ENCODE measurements at places on chromosomes 3 and 15. TPM values are rescaled to one million over a fixed set of nuclear protein-coding genes. Genes with fewer than 3 reads are reported as not detected.

GRCh38 chr3:25781145-25781757 lies 2.0 kb downstream of the NGLY1 start:
- H3K36me3 ChIP-seq = peaks cover 22% of the 10 kb centered on the region
- H3K4me3 ChIP-seq = peak overlapping the region; percentile 84
- peaks cover 15% of the 10 kb centered on the region for H3K4me1 ChIP-seq

DNA sequence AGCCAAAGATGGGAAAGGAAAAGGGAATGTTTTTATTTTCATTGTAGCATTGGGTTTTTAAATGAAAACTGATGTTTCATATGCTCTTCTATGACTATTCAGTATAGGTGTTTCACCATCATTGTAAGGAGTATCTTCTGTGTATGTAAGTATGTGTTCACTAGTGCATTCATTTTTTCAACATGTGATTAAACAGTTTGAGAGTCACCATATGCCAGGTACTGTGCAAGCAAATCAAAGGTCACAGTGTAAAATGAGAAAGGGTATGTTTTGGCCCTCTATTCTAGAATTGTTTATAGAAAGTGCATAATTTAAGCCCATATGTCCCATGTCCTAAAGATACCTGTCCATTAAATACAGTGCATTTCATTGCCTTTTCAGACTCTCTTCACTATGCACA lies 207.2 kb downstream of the ZBTB20 start:
- no peaks in the 10 kb centered on the region for H3K36me3 ChIP-seq
- H3K27ac ChIP-seq = no peak overlapping the region
- no peak for DNase-seq
- H3K27me3 ChIP-seq = no peaks in the 10 kb centered on the region

- no peak overlapping the region for H3K27ac ChIP-seq
- H3K36me3 ChIP-seq = no peaks in the 10 kb centered on the region
- H3K4me1 ChIP-seq = no peaks in the 10 kb centered on the region
- no peaks in the 10 kb centered on the region for H3K27me3 ChIP-seq
Observed at GRCh38 chr3:16085884-16086608, 88.4 kb upstream of the GALNT15 start.

STRIT1 gene
- total RNA-seq = not detected

DNA sequence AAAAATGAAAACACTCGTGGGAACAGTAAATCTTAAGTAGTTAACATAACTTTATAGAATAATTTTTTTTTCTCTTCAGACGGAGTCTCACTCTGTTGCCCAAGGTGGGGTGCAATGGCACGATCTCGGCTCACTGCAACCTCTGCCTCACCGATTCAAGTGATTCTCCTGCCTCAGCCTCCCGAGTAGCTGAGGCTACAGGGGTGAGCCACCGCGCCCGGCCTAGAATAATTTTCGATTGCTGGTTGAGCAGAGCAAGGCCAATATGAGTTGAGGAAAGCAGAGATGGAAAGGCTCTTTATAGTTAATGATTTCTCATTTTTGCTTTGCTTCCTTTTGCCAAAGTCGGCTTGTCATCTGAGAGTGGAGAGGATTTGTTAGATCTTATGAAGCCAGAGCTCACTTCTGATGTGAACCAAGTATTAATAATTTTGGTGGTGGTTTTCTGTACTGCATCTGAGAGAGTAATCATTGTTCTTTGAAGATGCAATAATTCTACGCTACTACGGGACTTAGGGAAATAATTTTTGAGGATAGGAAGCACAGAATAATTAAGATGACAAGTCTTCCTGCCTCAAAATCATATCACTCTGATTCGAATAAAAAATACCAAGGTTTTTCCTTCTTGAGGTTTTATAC lies 1.6 kb upstream of the GOLM2 start:
- H3K4me1 ChIP-seq = peaks cover 15% of the 10 kb centered on the region
- peaks cover 9% of the 10 kb centered on the region for H3K36me3 ChIP-seq
- no peaks in the 10 kb centered on the region for H3K27me3 ChIP-seq
- H3K4me3 ChIP-seq = peak overlapping the region; percentile 95

GRCh38 chr3:70072180-70072579 lies 72.6 kb downstream of the SAMMSON start:
- H3K27ac ChIP-seq = no peak overlapping the region
- peaks cover 95% of the 10 kb centered on the region for H3K27me3 ChIP-seq
- DNase-seq = no peak

GRCh38 chr3:37217098-37217849 lies 42.9 kb upstream of the LRRFIP2 start:
- peaks cover 15% of the 10 kb centered on the region for H3K4me1 ChIP-seq
- no peak overlapping the region for H3K27ac ChIP-seq
- H3K36me3 ChIP-seq = no peaks in the 10 kb centered on the region
- H3K27me3 ChIP-seq = no peaks in the 10 kb centered on the region
- no peak overlapping the region for H3K4me3 ChIP-seq

DLL4 gene
- 0.10 TPM for total RNA-seq

- H3K36me3 ChIP-seq = no peaks in the 10 kb centered on the region
- no peaks in the 10 kb centered on the region for H3K27me3 ChIP-seq
- no peak overlapping the region for H3K4me3 ChIP-seq
- H3K4me1 ChIP-seq = no peaks in the 10 kb centered on the region
Observed at GRCh38 chr3:41477399-41478014, 278.2 kb downstream of the CTNNB1 start.

GOLGA8S gene
- total RNA-seq = 0.16 TPM

ATG3 gene
- 97.2 TPM for total RNA-seq

PPP2R3A gene
- 7.1 TPM for total RNA-seq

DNA sequence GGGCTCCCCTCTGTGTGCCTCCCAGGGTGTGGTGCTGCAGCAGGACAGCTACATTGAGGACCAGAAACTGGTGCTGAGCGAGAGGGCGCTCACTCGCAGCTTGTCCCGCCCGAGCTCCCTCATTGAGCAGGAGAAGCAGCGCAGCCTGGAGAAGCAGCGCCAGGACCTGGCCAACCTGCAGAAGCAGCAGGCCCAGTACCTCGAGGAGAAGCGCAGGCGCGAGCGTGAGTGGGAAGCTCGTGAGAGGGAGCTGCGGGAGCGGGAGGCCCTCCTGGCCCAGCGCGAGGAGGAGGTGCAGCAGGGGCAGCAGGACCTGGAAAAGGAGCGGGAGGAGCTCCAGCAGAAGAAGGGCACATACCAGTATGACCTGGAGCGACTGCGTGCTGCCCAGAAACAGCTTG lies 53.7 kb downstream of the KLHL25 start:
- no peaks in the 10 kb centered on the region for H3K4me1 ChIP-seq
- H3K27me3 ChIP-seq = no peaks in the 10 kb centered on the region
- H3K36me3 ChIP-seq = peaks cover 93% of the 10 kb centered on the region
- no peak for DNase-seq

SPTBN5 gene
- 1.1 TPM for total RNA-seq

DNA sequence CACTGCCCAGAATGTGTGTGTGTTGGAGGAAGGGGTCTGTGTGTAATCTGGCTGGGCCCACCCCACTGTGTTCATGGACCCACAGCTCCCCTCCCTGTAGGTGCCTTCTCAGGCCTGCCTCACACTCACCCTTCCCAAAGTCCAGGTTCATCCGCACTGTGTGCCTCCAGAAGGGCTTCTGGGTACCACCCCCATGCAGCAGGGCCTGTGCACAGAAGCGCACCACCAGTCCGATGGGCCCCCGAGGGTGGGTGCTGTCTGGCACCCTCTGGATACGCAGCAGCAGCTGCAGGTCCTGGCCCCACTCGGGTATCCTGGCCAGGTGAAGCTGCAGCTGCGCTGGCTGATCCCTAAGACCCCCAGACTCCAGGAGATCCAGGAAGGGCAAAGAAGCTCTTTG lies 12.8 kb upstream of the TGM5 start:
- H3K27ac ChIP-seq = no peak overlapping the region
- H3K27me3 ChIP-seq = peaks cover 32% of the 10 kb centered on the region
- H3K4me1 ChIP-seq = no peaks in the 10 kb centered on the region
- no peak overlapping the region for H3K4me3 ChIP-seq

- peaks cover 10% of the 10 kb centered on the region for H3K36me3 ChIP-seq
- peak; percentile 87 for DNase-seq
- peak overlapping the region; percentile 11 for H3K4me3 ChIP-seq
- H3K27me3 ChIP-seq = no peaks in the 10 kb centered on the region
- peak overlapping the region; percentile 99 for H3K27ac ChIP-seq
- peaks cover 32% of the 10 kb centered on the region for H3K4me1 ChIP-seq
Observed at GRCh38 chr15:39624806-39625205, 43.9 kb downstream of the THBS1 start.

DNA sequence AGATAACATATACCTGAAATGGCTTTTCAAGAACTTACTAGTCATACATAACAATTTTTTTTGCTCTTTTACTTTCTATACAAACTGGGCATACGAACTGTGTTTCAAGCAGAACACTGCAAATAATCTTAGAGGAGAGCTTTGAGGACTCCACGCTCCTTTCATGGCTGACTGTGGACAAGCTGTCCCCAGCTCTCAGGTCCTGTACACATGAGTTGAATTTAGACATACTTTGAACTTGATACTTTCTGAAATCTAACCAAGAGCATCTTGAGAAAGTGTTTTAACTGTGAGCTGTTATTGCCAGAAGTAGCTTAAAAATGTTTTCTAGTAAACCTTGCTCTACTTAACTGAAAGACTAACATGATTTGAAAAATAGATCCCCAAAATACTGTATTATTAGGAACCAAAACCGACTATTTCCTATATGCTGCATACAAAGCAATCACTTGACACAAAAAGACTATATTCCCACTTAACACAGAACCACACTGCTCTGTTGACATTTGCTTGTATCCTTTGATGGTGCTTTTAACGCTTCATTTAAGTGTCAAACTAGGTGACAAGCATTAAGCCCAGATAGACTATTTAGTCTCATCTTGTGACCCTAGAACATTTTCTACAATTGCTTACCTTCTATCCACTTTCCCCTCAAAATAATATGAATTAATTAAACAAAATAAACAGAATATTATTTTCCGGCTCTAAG lies 755.8 kb downstream of the ROBO1 start:
- H3K36me3 ChIP-seq = no peaks in the 10 kb centered on the region
- no peak overlapping the region for H3K4me3 ChIP-seq
- H3K4me1 ChIP-seq = peaks cover 6% of the 10 kb centered on the region
- H3K27ac ChIP-seq = no peak overlapping the region

STX19 gene
- total RNA-seq = not detected

- H3K27me3 ChIP-seq = no peaks in the 10 kb centered on the region
- H3K4me3 ChIP-seq = no peak overlapping the region
- no peaks in the 10 kb centered on the region for H3K4me1 ChIP-seq
Observed at GRCh38 chr15:63565536-63566186, 31.5 kb upstream of the FBXL22 start.

DNA sequence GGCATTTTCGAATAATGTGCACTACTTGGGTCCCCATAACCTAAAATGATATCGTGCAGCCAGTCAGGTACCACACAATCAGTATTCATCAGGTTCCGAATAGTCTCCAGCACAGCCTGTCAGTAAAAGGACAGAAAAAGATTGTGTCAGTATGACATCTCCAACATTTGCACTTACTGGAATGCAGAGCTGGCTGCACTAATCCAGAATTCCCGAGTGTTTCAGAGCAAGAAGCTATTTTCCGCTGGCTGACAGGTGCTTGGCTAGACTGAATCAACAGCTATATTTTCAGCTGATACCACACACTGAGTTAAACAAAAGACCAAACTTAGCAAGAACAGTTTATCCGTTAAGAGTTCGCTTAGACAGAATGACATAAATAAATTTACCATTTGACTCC lies 68.8 kb downstream of the AQR start:
- no peak overlapping the region for H3K27ac ChIP-seq
- no peaks in the 10 kb centered on the region for H3K27me3 ChIP-seq
- H3K36me3 ChIP-seq = peaks cover 50% of the 10 kb centered on the region
- no peaks in the 10 kb centered on the region for H3K4me1 ChIP-seq
- no peak for DNase-seq

- no peak overlapping the region for H3K27ac ChIP-seq
- H3K4me1 ChIP-seq = no peaks in the 10 kb centered on the region
- DNase-seq = no peak
- no peak overlapping the region for H3K4me3 ChIP-seq
- no peaks in the 10 kb centered on the region for H3K27me3 ChIP-seq
Observed at GRCh38 chr3:169676925-169677537, 13.5 kb upstream of the MECOM start.

DNA sequence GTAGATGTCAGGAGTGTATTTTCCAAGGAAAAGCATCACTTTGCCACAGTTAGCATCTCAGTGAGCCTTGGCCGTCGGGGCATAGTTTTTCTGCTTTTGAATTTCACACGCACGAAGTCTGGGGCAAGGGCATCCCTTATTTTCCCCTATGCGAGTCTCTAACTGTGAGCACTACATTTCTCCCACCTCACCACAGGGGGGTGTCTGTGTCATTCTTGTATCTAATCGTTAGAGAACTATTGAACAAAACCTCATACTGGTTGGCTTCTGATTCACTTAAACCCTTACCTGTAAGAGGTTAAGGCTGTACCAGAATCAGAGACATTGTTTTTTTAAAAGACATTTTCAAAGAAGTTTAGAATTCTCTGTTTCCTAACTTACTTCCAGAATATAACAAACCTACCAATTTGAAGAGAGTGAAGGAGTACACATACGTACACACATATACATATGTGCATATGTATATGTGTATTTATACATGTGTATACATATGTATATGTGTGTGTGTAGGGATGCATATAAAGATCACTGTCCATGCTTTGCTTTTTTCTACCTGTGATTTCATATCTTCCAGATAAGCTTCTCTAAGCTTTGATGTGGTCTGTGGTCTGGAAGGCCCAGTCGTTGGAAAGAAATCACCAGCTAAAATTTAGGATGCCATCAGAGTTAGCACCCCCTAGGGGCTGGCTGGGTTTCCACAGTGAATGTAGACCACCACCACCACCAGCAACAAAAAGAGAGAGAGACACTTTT lies 49.4 kb downstream of the MYZAP start:
- no peak overlapping the region for H3K27ac ChIP-seq
- H3K4me1 ChIP-seq = no peaks in the 10 kb centered on the region
- peaks cover 4% of the 10 kb centered on the region for H3K36me3 ChIP-seq
- peak; percentile 51 for DNase-seq

DNA sequence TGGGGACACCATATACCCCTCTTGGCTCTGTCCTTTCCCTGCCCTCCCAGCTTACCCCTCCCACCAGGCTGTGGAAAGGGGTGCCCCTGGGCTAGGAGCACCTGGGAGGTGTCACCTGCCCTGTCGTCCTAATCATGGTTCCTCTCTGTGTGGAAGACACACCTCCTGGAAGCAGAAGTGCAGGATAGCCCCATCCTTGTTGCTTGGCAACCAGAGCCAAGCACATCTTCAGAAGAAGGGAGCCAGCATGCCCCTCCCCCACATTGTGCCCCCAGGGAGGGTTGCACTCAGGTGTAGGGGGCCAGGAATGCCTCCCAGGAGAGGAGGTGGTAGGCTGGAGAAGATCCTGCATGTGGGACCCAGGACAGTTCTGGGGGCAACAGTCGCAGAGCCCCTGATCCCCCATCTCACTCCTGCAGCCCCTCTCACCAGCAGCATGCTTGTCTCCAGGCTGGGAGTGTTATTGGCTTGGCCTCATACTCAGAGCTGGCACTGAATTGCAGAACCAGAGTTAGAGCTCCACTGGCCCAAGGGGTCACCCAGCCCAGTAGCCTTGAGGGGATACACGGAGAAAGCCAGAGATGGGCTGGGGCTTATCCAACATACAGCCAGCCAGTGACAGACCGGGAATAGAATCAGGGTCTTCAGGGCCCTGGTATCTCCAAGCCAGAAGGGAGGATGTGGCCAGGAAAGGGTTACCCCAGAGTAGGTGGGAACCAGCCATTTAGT lies 8.4 kb downstream of the RAB6B start:
- no peaks in the 10 kb centered on the region for H3K4me1 ChIP-seq
- no peak overlapping the region for H3K27ac ChIP-seq
- no peaks in the 10 kb centered on the region for H3K36me3 ChIP-seq
- DNase-seq = no peak
- H3K27me3 ChIP-seq = peaks cover 40% of the 10 kb centered on the region

- peaks cover 4% of the 10 kb centered on the region for H3K4me1 ChIP-seq
- no peaks in the 10 kb centered on the region for H3K27me3 ChIP-seq
- DNase-seq = peak; percentile 43
- no peak overlapping the region for H3K4me3 ChIP-seq
Observed at GRCh38 chr3:161275919-161276318, 54.8 kb downstream of the NMD3 start.

NDUFB4 gene
- 113 TPM for total RNA-seq

NANOGP8 gene
- 0.75 TPM for total RNA-seq
